Stimulated activated naive CD8-positive, alpha-beta T cell treated with anti-CD3 and anti-CD28 coated beads, Interleukin-15, amount 100 ng/mL, for 72 hours (primary cell): ENCODE measurements at places on chromosomes 5 and 9.

GRCh38 chr5:139275956-139276355 lies 17.6 kb upstream of the MATR3 start:
- no peak for DNase-seq

DNA sequence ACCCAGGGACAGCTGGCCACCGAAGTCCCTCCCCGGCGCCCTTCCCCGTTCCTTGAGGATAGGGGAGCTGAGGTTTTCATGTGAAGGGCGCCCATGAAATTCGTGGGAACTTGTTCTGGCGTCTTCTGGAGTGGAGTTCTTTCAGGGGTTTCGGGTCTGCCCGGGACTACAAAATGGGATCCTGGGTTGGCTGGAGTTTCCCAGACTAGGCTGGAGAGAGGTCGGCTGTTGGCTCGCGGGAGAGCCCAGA lies 3.6 kb upstream of the RGMB start:
- no peak for DNase-seq

DNA sequence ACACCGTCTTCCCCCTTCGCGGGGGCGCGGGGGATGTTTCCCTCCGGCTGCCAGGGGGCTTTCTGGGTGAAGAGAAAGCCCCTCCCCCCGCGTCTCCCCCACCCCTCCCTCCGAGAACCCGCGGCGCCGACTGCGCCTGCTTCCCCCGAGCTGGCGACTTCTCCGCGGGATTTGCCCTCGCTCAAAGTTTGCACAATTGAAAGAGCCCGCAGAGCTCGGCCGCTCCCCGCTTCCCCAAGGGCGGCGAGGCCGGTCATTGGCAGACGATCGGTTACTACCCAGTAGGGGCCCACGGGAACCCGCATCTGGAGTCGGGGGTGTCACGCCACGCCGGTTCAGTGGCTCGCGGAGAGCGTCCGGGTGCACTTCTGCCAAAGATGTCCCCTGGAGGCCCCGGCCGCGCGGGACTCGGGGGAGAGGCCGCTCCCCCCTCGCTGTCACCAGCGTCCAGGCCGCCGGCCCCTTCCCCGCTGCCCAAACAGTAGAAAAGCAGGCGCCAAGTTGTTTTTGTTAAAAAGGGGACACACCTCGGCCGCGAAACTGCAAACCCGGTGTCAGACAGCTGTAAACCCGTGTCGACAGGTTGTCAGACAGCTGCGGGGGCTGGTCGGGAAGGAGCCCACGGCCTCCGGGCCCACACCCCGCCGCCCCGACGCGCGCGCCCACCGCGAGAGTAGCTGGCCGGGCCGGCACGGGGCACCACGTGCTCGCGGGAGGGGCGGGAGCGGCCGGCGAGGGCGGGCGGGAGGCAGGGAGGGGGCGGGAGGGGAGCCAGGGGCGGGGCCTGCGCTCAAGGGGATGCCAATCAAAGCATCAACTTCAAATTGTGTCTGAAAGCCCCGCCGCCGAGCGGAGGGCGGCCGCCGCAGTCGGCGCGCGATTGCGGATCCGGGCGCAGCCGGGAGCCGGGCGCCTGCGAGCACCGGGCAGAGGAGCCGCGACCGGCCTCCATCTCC lies at the start of gene IRX1:
TSS of gene IRX1 (plus strand) at position 827 of the 956 bp plus-strand sequence. CDS start 274 bp downstream, outside the sequence.
- DNase-seq = no peak

- no peak for DNase-seq
Observed at GRCh38 chr5:169880012-169880663, 100.2 kb downstream of the INSYN2B start.

DNA sequence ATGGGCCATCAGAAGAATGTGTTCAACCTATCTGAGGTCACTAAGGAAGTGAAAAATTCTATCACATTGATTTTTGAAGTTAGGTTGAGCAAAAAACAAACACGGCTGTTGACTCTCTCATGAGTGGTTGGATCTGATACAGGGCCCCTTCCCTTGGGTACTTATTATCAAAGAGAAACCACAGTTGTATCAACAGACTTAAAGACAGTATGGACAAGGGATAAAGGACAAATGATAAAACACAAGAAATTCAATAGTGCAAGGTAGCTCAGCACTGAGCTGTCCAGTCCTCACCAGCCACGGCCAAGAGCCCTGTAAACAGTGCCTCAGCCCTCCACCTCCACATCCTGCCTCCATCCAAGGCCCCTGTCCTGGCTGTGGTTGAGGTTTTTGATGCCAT lies 86.9 kb downstream of the UBE2QL1 start:
- DNase-seq = no peak

DNA sequence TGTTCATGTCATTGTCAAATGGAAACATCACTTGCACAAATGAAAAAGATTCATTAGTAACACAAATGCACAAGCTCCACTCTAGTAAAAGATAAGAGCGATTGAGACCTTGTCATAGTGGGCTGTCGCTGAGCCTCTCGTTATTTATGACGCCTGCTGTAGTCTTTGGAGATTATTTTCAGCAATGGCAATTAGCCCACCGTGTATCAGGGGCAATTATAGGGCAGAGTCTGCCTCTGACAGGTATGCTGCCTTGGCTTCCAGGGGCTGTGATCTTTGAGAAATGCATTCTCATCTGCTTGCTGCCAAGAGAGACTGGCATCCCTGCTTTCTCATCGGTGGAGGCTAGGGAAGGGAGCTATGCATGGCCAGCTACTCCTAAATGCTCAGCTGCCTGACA lies 426.8 kb upstream of the CLINT1 start:
- no peak for DNase-seq

DNA sequence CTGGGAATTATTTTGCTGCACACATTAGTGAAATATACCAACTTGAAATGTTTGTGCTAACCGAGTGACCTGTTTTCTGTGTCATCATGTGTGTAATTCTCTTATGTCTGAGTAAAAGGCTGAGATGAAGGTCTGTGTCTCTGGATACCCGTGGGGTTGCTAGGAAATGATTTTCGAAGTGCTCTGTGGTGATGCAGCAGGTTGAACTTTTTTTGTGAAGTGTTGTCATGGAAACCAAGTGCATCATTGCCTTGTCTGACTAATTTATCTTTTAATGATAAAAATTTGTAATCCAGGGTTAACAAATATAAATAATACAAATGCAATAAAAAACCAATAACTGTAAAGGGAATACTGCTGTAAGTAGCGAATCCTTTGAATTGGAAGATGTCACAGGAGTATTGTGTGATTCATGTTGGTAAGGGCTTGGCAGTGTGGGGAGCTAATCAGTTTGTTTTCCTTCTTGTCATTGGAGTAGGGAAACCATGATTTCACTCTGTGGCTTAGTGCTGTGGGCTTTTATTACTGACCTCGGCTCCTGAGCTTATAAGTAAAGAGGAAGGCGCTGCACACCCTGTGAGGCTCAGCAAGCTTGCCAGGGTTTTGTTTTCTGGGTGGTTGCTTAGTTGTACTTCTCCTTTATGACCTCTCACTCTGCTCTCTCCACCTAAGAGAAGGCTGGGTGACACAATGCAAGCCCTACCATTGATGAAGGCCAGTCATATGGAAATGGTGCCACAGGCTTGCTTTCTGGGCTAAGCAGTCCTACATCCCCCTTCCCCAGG lies 22.3 kb downstream of the PDE8B start:
- no peak for DNase-seq

DNA sequence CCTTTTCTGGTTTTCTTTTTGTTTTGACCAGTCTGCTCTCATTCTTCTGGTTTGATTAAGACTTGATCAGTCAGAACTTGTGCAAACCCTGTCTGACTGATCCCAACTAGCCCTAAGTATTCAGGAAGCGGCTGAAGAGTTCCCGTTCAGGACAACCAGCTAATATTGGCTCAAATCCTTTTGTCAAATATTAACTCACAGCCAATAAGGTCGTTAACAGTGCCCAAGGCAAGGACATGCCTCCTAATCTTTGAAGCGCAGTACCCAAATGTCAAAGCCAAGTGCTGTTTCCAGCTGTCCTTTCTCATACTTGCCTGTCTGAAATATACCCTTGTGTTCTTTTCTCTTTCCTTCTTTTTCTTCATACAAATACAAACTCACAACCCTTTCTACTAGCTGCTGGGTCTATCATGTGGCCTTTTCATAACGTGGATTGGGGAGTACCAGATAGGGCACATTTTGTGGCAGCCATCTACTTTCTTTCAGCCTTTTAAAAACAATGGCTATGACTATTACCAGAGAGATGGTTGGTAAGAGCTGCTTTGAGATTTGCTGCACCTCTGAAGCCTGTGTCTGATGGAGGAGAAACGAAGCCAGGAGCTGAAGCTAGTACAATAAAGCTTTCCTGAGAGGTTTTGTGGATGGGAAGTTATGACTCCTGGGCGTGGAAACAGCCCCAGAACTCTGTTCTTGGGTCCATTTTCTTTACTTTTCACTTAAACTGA lies 266.4 kb upstream of the ZNF608 start:
- no peak for DNase-seq

- no peak for DNase-seq
Observed at GRCh38 chr5:16899171-16899570, 36.9 kb downstream of the MYO10 start.

- no peak for DNase-seq
Observed at GRCh38 chr5:156367597-156367996, 40.6 kb downstream of the SGCD start.

DNA sequence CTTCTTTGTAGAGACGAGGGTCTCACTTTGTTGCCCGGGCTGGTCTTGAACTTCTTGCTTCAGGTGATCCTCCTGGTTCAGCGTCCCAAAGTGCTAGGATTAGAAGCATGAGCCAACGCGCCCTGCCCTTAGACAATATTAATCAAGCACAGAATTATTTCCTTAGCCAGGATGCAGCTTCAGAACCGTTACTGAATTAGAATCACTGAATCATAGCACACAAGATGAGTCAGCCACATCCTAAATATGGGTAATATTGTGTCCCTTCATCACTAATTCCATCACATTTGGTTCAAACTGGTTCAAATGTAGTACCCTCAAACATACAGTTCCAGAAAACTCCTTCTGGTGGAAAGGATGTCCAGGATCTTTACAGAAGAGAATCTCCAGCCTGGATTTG lies 82.7 kb downstream of the BNC2 start:
- DNase-seq = no peak

DNA sequence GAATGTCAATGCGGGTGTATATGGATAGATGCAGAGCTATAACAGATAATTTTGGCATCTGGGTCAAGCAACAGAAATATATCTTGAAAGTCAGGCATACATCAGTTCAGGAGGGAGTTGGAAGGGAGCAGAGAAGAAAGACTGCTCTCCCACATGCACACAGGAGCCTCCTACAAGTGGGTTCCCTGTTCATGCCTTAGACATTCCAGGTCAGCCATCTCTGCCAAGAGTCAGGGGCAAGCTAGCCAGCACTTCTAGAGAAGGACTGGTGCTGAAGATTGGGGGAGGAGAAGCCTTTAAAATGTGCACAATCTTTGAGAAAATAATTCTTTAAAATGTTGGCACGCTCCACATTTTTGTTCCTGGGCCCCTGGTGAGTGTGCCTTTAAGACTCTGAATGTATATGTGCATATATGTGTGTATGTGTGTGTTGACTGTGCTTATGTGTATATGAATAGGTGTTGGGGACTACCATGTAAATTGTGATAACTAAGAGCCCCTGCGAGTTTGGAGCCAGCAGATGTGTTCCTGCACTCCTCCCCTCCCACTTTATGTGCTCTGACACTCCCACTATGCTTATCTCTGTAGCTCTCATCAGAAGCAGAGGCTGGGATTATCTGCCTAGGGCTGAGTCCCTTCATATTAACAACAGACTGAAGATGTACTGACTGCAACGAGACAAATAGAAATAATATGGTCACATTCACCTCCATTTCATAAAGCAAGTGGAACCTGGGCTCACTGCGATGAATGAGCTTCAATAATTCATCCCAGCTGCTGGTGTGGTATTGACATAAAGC lies 21.5 kb upstream of the DELE1 start:
- no peak for DNase-seq

GRCh38 chr5:136629125-136629792 lies 263.9 kb upstream of the TRPC7 start:
- no peak for DNase-seq

- DNase-seq = no peak
Observed at GRCh38 chr9:112881331-112881730, 9.3 kb downstream of the SLC46A2 start.

- DNase-seq = no peak
Observed at GRCh38 chr9:97628668-97629067, 4.5 kb downstream of the TSTD2 start.

GRCh38 chr5:109700516-109701153 lies 10.9 kb downstream of the MAN2A1 start:
- no peak for DNase-seq

DNA sequence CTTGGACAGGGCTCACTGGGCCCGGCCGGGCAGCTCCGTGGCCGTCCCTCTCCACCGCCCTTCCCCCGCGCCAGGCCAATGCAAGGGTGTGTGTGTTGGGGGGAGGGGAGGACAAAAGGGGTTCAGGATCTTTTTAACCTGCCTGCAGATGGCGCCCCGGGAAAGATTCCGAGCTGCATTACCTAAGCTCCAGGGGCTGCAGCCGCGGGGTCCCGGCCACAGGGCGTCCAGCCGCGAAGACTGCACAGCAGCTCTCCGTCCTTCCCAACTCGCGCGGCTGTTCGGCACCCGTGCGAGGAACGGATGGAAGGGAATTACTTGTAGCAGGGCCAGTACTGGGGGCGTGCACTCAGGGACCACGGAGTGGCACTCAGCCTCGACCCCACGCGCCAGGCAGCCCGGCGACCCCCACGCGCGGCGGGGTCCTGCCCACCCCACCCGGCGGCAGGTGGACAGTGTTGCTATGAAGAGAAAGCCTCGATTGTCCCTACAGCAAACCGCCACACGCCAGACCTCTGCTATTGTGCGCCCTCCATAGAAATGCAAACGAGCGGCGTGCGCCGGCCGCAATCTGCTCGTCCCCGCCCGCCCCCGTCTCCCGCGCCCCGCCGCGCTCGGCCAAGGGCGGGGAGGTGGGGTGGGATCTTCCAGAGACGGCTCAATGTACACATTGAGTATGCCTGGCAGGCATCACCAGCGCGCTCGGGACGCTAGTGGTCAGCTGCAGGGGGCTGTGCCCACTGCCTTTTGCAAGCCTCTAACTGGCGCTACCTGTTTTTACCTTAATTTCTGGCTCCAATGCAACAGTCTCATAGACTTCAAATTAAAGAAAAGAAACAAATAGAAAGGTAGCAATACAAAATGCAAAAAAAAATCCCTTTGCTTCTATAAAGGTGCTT lies 796 bp upstream of the GADD45G start:
- DNase-seq = peak; percentile 50

GRCh38 chr5:153952893-153953292 lies 85.8 kb downstream of the FAM114A2 start:
- no peak for DNase-seq

DNA sequence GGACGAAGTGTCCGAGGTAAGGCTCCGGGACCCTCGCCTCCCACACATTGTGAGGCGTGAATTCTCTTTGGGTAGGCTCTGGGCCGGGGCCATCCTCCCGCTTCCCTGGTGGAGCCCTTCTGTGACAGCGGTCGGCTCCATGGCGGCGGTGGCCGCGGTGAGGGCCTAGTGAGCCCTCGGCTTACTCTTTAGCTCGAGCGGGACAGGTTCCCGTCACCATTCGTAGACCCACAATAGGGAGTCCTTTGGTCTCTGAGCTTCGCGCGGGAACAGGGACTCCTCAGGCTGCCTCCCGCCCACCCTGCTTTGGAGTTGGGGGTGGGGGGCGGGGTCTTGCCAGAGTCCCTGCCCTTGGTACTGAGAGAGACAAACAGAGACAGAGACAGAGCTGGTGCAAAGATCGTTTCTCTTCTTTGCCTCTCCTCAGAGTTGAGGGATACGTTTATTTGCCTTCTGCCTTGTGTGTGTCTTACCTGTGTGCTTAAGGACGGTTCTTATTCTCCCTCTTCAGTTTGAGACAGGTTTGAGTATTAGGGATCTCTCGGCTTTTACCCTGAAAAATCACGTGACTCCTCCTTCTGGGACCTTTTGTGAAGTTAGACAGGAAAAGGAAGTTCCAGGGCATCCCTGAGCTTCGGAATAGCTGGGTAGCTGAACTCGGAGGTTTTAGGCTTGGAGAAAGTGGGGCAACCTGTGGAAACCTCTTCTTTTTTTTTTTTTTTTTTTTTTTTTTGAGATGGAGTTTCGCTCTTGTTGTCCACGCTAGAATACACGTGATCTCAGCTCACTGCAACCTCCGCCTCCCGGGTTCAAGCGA lies 833 bp downstream of the ANKHD1 start:
- DNase-seq = peak; percentile 64
